Uterus (tissue), 4 donors: ENCODE measurements at places on chromosomes 5 and 9. TPM values are rescaled to one million over a fixed set of nuclear protein-coding genes. Genes with fewer than 3 reads are reported as not detected.

- no peaks in the 10 kb centered on the region for H3K36me3 ChIP-seq
- H3K4me1 ChIP-seq, result no peaks in the 10 kb centered on the region
- no peaks in the 10 kb centered on the region for H3K27me3 ChIP-seq
- no peak overlapping the region for H3K27ac ChIP-seq
Measured at GRCh38 chr9:95570150-95570549, 53.4 kb upstream of the PTCH1 start.

The OR1Q1 gene
- total RNA-seq, result not detected

DNA sequence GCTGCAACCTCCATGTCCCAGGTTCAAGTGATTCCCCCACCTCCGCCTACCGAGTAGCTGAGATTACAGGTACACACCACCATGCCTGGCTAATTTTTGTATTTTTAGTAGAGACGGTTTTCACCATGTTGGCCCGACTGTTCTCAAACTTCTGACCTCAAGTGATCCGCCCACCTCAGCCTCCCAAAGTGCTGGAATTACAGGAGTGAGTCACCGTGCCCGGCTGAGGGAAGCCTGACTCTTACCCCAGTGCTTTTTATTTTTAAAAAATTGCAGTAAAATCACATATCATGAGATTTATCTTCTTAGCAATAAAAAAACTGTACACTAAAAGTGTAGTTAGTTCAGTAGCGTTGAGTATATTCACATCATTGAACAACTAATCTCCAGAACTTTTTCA lies 105.3 kb downstream of the SLIT3 start:
- H3K36me3 ChIP-seq, result no peaks in the 10 kb centered on the region
- H3K27ac ChIP-seq, result peak overlapping the region; percentile 51
- no peak for DNase-seq
- no peak overlapping the region for H3K4me3 ChIP-seq
- H3K27me3 ChIP-seq, result no peaks in the 10 kb centered on the region
- peaks cover 4% of the 10 kb centered on the region for H3K4me1 ChIP-seq

The INSL4 gene
- total RNA-seq, result not detected

The POLR1E gene
- 33.2 TPM for total RNA-seq

The FGF18 gene
- 3.0 TPM for total RNA-seq

- peak overlapping the region; percentile 77 for H3K27ac ChIP-seq
- H3K36me3 ChIP-seq, result no peaks in the 10 kb centered on the region
- DNase-seq, result no peak
- H3K27me3 ChIP-seq, result no peaks in the 10 kb centered on the region
- H3K4me3 ChIP-seq, result no peak overlapping the region
- peaks cover 9% of the 10 kb centered on the region for H3K4me1 ChIP-seq
Measured at GRCh38 chr5:179791881-179792611, 1.7 kb upstream of the LTC4S start.

- DNase-seq, result no peak
- H3K27ac ChIP-seq, result no peak overlapping the region
- no peaks in the 10 kb centered on the region for H3K4me1 ChIP-seq
- no peak overlapping the region for H3K4me3 ChIP-seq
- H3K36me3 ChIP-seq, result no peaks in the 10 kb centered on the region
Measured at GRCh38 chr5:169696621-169697510, 59.8 kb downstream of the DOCK2 start.

The PCDHA8 gene
- 1.2 TPM for total RNA-seq

DNA sequence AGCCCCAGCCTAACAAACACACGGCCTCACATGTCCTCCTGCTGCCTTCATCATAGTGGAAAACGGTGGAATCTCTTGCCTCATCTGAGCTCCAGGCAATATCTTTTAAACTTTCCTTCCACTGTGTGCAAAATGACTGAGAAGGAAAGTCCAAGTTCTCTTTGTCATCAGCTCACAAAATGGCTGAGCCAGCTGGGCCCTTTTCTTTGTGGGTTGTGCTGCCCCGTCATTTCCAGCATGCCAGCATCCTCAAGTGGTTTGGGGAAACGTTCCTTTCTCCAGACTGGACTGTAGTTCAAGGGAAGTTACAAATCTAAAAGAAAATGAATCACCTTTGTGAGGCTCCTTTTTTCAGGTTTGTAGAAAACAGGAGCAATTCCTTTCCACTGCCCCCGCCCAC lies 171.1 kb upstream of the FSTL4 start:
- H3K36me3 ChIP-seq, result no peaks in the 10 kb centered on the region
- H3K27me3 ChIP-seq, result no peaks in the 10 kb centered on the region
- no peaks in the 10 kb centered on the region for H3K4me1 ChIP-seq
- no peak for DNase-seq

- H3K4me1 ChIP-seq, result no peaks in the 10 kb centered on the region
- H3K27ac ChIP-seq, result no peak overlapping the region
- DNase-seq, result no peak
- H3K36me3 ChIP-seq, result no peaks in the 10 kb centered on the region
- no peaks in the 10 kb centered on the region for H3K27me3 ChIP-seq
- no peak overlapping the region for H3K4me3 ChIP-seq
Measured at GRCh38 chr9:131020862-131021261, 11.9 kb downstream of the LAMC3 start.

The HIGD2A gene
- 74.5 TPM for total RNA-seq

The OR13D1 gene
- not detected for total RNA-seq

The HRH2 gene
- 4.4 TPM for total RNA-seq

The FAM120AOS gene
- 42.3 TPM for total RNA-seq

GRCh38 chr9:107177243-107177839 lies 105.7 kb upstream of the RAD23B start:
- no peaks in the 10 kb centered on the region for H3K4me1 ChIP-seq
- H3K27ac ChIP-seq, result peak overlapping the region; percentile 32
- no peak overlapping the region for H3K4me3 ChIP-seq
- no peak for DNase-seq
- no peaks in the 10 kb centered on the region for H3K36me3 ChIP-seq

The SLCO6A1 gene
- not detected for total RNA-seq

The TGFBI gene
- 44.1 TPM for total RNA-seq

The TEX48 gene
- not detected for total RNA-seq

DNA sequence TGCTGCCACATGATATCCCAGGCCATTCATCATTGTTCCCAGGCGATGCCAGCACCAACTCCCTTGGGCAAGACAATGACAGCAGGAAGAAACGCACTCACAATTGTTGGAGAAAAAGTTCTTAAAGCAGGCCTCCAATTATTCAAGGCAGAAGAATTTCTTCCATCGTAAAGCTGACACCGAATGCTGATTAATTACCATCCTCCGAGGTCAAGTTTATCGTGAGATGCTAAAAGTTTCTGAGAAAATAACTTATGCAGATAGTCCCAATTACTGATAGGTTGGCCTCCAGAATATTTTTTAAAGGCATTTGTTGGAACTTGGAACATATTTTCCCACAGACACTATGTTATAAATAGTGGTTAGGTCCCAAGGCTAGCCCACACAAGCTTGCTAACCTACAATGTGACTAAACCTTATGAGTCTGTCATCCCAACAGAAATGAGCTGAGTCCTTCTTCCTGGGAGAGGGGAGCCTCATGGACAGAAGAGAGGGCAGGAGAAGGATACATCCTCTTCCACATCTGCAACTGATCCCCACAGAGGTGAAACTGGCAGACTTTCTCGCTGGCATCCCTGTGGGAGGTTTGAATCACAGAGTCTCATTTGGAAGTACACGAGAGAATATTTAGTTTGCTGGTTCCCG lies 202.4 kb upstream of the TBC1D2 start:
- no peaks in the 10 kb centered on the region for H3K36me3 ChIP-seq
- H3K27me3 ChIP-seq, result no peaks in the 10 kb centered on the region
- no peak overlapping the region for H3K27ac ChIP-seq
- no peak overlapping the region for H3K4me3 ChIP-seq

- DNase-seq, result peak; percentile 5
- no peak overlapping the region for H3K27ac ChIP-seq
- no peaks in the 10 kb centered on the region for H3K4me1 ChIP-seq
Measured at GRCh38 chr9:89701221-89701798, 96.5 kb downstream of the GADD45G start.

DNA sequence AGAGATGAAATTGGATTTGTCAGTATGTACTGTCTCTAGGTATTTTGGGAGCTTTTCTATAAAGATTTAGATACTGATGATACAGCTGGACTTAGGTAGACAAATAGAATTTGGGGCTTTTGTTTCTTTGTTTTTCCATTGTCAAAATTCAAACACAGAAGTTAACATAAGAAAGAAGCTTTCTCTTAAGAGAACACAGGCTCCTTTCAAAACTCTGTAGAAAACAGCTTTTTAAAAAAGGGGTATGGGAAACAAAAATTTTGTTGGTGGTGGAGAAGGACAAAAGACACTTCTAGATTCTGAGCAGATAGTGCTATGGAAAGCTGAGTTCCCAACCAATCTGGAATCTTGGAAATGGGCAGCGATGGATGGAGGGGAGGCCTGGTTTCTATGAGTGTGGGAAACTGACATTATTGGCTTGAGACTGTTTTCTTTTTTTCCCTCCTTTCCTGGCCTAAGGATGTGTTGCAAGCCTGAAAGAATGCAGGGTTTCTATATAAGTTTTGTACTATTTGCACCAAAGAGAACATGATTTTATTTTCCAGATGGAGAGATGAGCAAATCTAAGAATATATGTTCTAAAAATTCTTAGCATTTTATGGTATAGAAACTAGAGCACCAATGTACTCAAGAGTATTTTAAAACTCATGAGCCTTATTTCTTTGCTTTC lies 240.0 kb downstream of the PRR16 start:
- no peak for DNase-seq
- no peak overlapping the region for H3K4me3 ChIP-seq
- no peak overlapping the region for H3K27ac ChIP-seq
- no peaks in the 10 kb centered on the region for H3K4me1 ChIP-seq
- H3K27me3 ChIP-seq, result no peaks in the 10 kb centered on the region

- H3K36me3 ChIP-seq, result no peaks in the 10 kb centered on the region
- no peak for DNase-seq
- no peak overlapping the region for H3K4me3 ChIP-seq
- H3K4me1 ChIP-seq, result no peaks in the 10 kb centered on the region
- no peak overlapping the region for H3K27ac ChIP-seq
- H3K27me3 ChIP-seq, result no peaks in the 10 kb centered on the region
Measured at GRCh38 chr5:95163079-95163478, 121.8 kb downstream of the MCTP1 start.

- no peaks in the 10 kb centered on the region for H3K36me3 ChIP-seq
- H3K4me3 ChIP-seq, result no peak within 1 kb of the TSS
- H3K27me3 ChIP-seq, result no peaks in the 10 kb centered on the region
- no peaks in the 10 kb centered on the region for H3K4me1 ChIP-seq
Measured at GRCh38 chr5:141420855-141421488, at the start of gene PCDHGA11. Gene PCDHGA11, plus strand, starts transcription at chr5:141421051. Its CDS starts 177 bp downstream, at chr5:141421228.

DNA sequence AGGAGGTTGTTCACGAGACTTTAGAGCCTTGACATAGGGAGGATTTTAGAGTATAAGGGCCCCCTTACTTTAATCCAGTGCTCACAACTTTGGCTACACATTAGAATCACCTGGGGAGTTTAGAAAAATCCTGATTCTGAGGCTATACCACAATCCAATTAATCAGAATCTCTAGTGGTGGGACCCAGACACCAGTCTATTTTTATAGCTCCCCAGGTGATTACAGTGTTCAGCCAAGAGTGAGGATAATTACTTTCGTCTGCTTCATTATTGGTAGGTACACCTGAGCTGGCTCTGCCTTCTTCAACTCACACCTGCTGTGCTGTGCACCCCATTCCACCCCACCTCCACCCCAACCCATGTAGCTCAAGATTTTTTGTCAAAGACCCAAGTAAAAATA lies 141.3 kb upstream of the EPB41L4A start:
- no peaks in the 10 kb centered on the region for H3K36me3 ChIP-seq
- H3K4me3 ChIP-seq, result no peak overlapping the region
- no peaks in the 10 kb centered on the region for H3K4me1 ChIP-seq

The WNT8A gene
- total RNA-seq, result not detected

- H3K36me3 ChIP-seq, result no peaks in the 10 kb centered on the region
- no peak overlapping the region for H3K27ac ChIP-seq
- no peaks in the 10 kb centered on the region for H3K4me1 ChIP-seq
Measured at GRCh38 chr5:122152266-122152900, 23.0 kb downstream of the ZNF474 start.

- H3K27ac ChIP-seq, result peak overlapping the region; percentile 40
- no peak overlapping the region for H3K4me3 ChIP-seq
- H3K27me3 ChIP-seq, result no peaks in the 10 kb centered on the region
- DNase-seq, result no peak
Measured at GRCh38 chr5:68456756-68457217, 241.2 kb downstream of the PIK3R1 start.

DNA sequence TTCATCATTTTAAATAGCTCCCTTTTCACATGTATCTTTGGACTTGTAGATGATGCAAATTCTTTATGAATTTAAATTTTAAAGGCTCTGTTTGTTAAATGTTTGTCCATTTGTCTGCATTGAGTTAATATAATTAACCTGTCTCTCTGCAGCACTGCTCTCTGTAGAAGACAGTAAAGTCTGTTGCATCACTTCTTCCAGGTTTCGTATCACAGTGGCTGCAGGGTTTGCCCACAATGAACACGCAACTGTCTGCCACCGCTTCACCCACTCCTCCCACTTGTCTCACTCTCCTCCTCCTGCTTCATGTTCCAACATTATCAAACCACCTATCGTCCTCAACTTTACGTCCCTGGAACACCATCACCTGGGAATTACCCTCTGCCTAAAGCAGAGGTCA lies 231.3 kb upstream of the SLC30A5 start:
- H3K4me3 ChIP-seq, result no peak overlapping the region
- DNase-seq, result no peak
- no peaks in the 10 kb centered on the region for H3K36me3 ChIP-seq
- no peaks in the 10 kb centered on the region for H3K4me1 ChIP-seq
- no peak overlapping the region for H3K27ac ChIP-seq

The TAF11L5 gene
- total RNA-seq, result not detected

- no peak overlapping the region for H3K4me3 ChIP-seq
- H3K36me3 ChIP-seq, result no peaks in the 10 kb centered on the region
- DNase-seq, result no peak
- no peak overlapping the region for H3K27ac ChIP-seq
Measured at GRCh38 chr5:134090522-134090921, 24.0 kb upstream of the TCF7 start.

GRCh38 chr5:38823503-38823902 lies 22.3 kb upstream of the OSMR start:
- no peaks in the 10 kb centered on the region for H3K27me3 ChIP-seq
- no peak for DNase-seq
- H3K36me3 ChIP-seq, result no peaks in the 10 kb centered on the region
- H3K4me1 ChIP-seq, result no peaks in the 10 kb centered on the region

GRCh38 chr5:134490925-134491271 lies 34.6 kb upstream of the JADE2 start:
- H3K4me3 ChIP-seq, result no peak overlapping the region
- no peak overlapping the region for H3K27ac ChIP-seq

DNA sequence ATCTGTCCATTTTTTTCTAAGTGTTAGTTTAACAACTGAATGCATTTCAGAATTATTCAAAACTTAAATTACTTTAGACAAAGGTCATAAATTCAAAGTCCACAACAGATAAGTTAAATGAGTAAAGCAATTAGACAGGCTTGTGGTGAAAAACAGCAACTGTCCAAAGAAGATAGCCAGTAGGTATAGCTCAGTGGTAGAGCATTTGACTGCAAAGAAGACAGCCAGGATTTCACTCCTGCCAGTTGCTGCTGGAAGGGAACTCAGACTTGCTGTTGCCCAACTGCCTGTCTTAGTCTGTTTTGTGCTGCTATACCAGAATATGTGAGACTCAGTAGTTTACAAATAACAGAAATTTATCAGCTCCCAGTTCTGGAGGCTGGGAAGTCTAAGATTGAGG lies 10.0 kb downstream of the FANCC start:
- H3K4me3 ChIP-seq, result no peak overlapping the region
- no peaks in the 10 kb centered on the region for H3K36me3 ChIP-seq
- no peak for DNase-seq
- H3K4me1 ChIP-seq, result no peaks in the 10 kb centered on the region

The TLR4 gene
- 25.6 TPM for total RNA-seq

The S100Z gene
- total RNA-seq, result not detected
